Stimulated activated naive CD4-positive, alpha-beta T cell treated with Interleukin-2 at 50 U/mL for 16 hours (primary cell): ENCODE measurements at places on chromosomes 13 and 19.

GRCh38 chr13:102128216-102128810 is 273.5 kb downstream of the FGF14 start:
- DNase-seq: no peak

DNA sequence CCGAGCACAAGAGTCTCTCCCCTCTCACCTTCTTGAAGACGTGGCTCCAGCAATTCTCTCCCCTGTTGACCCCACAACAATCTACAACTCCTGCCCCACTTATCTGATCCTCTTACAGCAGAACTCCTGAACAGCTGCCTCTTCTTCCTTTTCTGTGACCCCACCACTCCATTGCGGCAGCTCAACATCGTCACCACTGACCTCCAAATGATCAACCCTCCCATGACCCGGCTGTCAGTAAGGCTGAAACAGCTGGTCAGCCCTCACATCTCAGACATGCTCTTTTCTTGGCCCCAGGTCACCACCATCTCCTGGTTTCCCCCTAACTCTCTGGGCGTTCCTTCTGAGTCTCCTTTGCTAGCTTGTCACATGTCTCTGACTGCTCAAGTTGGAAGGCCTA is 1.8 kb downstream of the EXOSC5 start:
- no peak for DNase-seq

DNA sequence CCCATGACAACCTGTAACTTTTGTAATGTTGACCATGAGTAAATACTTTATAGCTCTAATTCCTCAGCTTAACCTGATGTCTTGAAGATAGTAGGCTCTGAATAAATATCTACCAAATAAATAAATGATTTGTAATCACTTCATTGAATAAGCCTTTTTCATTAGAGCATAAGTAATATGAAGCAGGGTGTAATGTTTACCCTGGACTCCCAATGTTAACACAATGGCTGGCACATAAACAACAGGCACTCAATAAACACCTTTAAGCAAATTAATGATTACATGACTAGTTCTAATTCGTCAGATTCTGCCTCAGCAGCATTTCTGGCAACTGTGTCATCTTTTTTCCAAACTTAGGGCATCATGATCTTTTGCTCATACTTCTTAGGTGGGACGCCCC is 396.3 kb downstream of the LIG4 start:
- DNase-seq: no peak

GRCh38 chr13:67402546-67402945 is 172.4 kb upstream of the PCDH9 start:
- DNase-seq: no peak

GRCh38 chr13:94168783-94169453 is 310.6 kb downstream of the DCT start:
- no peak for DNase-seq

DNA sequence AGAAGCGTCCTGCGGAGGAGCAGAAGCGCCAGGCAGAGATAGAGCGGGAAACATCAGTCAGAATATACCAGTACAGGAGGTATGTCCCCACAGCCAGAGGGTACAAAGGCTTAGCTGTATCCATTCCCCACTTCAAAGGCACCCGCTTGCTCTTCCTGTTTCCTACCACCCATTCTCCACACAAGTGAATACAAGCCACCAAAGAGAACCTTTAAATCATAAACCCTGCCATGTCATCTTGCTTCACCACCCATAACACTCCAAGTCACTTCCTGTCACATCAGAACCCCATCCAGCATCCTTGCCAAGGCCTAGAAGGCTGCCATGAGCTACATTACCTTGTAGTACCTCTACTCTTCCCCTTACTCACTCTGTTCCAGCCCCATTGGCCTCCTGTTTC is 205.8 kb downstream of the LMO7 start:
- DNase-seq: no peak

DNA sequence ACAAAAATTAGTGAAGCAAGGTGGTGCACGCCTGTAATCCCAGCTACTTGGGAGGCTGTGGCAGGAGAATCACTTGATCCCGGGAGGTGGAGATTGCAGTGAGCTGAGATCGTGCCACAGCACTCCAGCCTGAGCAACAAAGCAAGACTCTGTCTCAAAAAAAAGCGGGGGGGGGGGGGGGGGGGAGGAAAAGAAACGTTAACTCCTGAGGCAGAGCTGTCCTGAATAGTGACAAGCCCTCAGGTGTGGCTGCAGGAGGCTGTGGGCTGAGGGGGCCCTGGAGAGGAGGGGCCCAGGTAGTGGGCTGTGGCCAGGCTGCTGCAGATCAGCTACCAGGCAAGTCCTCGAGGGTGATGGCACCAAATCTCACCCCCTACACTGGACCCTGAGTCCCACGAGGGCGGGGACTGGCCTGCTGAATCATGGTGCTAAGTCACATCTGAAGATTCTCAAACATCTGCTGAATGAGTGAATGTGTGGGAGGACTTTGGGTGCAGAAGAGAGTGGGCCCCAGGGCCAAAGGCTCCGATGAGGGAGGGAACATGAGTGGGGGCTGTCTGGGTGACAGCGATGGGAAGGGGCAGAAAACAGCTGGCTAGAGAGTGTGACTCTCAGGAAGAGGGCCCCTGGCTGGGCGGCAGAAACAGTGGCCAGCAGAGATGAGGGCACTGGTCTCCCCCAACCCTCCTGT is 24.6 kb upstream of the ATP1A3 start:
- no peak for DNase-seq

- DNase-seq: no peak
Measured at GRCh38 chr13:39859898-39860297, 204.4 kb downstream of the COG6 start.

DNA sequence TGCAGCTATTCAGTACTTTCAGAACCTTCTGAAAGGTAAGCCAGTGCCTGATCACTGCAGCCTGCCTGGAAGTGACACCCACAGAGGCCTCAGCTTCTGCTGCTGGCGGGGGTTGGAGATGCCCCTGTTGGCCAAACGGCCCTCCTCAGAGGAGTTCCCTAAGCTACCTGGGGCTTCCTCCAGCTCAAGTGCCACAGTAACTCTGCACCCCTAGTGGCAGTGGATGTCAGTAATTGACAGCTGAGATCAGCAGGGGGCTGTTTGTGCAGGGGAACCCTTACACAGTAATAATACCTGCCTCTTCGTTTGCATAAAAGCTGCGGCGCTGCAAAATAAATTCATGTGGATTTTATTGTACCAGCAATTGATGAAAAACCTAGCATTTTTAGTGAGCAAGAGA is 28.9 kb downstream of the TDRD12 start:
- DNase-seq: no peak

DNA sequence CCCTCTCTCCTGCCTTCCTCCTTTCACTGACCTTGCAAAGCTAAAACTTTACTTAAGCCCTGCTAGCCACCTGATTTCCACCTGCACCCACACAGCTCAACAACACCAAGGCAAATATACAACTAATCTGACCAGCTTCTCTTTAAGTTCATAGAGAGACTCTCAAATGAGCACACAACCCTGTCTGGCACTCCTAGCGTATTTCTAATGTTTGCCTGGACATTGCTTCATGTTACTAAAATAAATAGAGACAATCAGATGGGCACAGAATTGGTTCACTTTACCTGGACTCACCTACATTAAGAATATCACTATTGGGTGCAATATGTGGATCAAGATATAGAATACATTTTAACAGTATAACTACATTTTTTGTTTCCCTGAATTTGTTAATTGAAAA is 33.2 kb upstream of the RXFP2 start:
- no peak for DNase-seq
